CD4-positive, alpha-beta T cell treated with Interleukin-15 for 1 hour (primary cell): ENCODE measurements at places on chromosomes 7 and 10.

DNA sequence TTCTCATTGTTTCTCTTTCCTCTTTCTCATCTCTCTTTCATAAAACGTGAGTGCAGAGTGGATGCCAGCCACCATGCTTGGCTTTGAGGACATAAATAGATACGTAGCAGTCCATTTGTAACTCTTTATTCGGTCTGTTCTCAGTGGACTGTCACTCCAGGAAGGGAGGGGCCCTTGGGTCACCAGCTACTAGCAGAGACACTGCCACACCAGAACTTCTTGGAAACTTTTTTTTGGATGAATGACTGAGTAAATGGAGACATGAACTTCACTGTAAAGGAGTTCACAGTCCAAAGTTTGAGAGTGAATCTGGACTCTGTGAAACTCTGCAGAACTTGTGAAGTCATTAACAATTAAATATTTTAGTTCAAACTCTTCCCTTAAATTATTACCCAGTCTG lies 20.2 kb downstream of the CHN2 start:
- no peak for DNase-seq

GRCh38 chr7:47552621-47553020 lies 29.3 kb downstream of the TNS3 start:
- DNase-seq, result no peak

- no peak for DNase-seq
Observed at GRCh38 chr7:39937366-39938153, 12.5 kb upstream of the CDK13 start.

GRCh38 chr7:107482571-107482970 lies 12.7 kb downstream of the GPR22 start:
- DNase-seq, result no peak

DNA sequence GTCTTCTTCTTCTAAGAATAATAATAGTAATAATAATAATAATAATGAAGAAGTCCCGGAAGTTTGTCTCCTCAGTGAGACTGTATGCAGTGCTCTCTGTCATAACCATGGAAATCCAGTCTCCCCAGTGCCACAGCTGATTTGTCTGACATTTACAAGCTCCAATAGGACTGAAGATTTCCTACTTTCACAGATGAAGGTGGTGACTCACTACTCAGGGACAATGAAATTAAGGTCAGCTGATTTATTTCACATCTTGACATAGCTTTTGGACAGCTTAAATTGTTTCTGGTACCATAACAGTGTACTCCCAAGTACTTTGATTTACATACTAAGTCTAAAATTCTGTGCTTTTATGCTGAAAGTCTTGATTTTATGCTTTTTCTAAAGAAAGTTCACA lies 6.9 kb downstream of the CELF2 start:
- no peak for DNase-seq

- DNase-seq, result no peak
Observed at GRCh38 chr10:120205368-120206018, 251.5 kb upstream of the PLPP4 start.

DNA sequence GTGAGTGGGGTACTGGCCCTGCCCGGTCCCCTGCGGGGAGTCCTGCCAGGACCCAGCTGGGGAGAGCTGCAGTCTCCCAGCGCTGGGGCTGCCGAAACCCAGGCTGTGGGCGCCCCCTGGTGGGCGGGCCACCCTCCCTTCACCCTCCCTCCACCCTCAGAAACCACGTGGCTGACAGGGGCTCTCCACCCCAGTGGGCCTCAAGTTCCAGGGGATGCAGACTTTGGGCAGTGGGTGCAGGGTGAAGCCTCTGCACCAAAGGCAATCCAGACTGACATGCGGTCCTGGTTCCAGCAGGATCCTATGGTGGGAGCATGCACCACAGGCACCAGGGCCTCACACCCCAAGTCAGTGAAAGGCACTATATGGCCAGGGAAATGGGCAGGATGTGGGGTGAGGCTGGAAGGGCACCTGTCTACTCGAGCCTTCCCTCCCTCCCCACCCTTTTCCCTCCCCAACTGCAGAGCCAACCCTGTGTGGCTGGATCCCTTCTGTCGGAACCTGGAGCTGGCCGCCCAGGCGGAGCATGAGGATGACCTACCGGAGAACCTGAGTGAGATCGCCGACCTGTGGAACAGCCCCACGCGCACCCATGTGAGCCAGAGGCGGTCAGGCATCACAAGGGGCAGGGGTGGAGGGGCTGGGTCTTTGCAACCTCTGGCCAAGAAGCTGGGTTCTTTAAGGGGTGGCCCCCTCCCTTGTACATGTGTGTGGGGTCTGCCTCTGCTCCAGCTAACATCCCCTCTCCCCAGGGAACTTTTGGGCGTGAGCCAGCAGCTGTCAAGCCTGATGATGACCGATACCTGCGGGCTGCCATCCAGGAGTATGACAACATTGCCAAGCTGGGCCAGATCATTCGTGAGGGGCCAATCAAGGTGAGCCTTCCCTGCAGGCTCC lies 38.8 kb downstream of the PSAP start:
- DNase-seq, result peak; percentile 75
